ENCODE measurements at places on chromosomes 4 and X.

DNA sequence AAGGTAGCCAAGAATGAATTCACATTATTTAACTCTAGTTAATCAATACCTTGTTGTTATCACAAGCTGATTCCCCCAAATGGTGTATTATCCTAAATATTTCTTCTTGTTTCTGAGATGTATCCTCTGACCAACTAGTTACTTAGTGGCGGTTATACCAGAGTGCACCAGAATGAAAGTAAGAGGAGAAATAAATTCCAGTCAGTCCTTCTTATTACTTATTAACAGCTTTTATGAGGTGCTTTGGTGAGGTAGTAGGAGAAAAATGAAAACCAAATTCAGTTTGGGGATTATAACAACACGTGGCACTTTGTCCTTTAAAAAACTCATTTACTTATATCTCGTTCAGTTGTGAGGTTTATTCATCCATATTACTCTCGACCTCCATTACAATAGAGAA is 101.9 kb downstream of the AMMECR1 start:
- DNase-seq = no peak

DNA sequence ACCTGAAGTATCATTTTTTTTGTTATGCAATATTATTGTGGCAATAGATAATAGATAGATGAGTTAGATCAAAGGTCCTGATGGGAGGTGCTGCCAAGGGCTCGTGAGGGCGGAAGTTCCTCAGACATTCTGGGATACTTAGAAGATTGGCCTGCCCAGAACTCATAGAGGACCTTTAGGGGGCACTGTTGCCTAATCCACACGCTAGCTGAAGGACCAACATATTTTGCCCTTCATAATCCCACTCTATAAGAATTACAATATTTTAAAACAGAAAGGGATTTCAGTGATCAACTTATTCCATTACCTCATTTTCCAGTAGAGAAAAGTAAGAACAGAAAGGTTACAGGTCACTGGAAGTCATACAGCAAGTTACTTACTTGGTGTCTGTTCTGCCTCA is 22.9 kb upstream of the COX7B2 start:
- DNase-seq = no peak

- DNase-seq = no peak
Observed at GRCh38 chr4:41517121-41517520, 20.8 kb upstream of the LIMCH1 start.

DNA sequence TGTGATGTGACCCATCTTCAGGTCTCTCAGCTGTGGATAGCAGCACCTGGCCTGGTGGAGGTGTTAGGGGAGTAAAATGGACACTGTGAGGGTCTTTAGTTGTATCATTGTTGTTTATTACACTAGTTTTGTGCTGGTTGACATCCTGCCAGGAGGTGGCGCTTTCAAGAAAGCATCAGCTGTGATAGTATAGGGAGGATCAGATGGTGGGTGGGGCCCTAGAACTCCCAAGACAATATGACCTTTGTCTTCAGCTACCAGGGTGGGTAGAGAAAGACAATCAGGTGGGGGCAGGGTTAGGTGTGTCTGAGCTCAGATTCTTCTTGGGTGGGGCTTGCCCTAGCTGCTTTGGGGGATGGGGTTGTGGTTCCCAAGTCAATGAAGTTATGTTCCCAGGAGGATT is 162.8 kb downstream of the PPP1R2C start:
- peak; percentile 0 for DNase-seq

DNA sequence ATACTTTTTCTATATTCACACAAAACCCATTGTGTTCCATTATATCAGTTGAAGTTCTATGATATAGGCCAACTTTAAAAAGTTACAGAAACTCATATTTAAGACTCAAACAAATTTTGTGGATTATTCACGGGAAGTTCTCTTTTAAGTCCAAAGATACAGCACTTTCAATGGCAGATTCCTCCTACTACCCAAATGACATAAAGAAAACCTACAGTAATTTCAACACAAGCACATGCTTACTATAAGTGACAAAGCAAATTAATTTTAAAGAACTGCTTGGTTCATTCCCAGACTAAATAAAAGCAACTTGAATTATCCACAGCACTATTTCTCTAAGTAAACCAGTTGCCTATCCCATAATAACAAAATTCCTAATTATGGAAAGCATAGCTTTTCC is 4.1 kb downstream of the PPA2 start:
- no peak for DNase-seq

DNA sequence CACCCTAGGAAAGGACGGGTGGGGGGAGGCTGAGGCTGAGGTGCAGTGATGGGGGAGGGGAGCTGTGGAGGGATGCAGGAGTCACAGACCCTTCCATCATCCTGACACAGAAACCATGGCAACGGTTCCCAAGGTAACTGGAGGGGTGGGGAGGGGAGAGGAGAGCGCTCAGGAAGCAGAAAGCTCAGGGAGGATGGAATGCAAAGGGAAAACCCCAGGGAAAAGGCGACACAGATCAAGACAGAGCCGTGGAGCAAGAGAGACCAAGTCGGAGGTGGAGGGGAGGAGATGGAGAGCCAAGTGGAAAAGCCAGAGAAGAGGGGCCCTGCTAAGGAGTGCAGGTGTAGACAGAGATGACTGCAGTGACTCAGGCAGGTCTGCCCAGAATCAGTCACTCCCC is 14.5 kb downstream of the L1CAM start:
- no peak for DNase-seq

DNA sequence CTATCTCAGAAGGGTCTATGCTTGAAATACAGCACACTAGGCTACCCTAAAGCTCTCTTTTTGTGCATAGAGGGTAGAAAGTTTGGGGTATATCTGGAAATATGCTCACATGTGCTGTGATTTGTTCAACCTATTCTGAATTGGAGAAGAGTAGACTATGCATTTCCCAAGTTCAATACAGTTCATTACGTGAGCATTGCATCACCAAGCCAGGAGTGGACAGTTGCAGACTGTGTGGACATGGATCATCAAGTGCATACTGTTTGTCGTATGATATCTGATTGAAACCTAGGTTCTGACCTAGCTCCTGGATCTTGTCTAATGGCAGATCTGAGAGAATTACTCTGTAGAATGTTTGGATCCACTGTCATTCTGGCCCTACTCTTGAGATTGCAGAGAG is 161.1 kb downstream of the FRAS1 start:
- no peak for DNase-seq

DNA sequence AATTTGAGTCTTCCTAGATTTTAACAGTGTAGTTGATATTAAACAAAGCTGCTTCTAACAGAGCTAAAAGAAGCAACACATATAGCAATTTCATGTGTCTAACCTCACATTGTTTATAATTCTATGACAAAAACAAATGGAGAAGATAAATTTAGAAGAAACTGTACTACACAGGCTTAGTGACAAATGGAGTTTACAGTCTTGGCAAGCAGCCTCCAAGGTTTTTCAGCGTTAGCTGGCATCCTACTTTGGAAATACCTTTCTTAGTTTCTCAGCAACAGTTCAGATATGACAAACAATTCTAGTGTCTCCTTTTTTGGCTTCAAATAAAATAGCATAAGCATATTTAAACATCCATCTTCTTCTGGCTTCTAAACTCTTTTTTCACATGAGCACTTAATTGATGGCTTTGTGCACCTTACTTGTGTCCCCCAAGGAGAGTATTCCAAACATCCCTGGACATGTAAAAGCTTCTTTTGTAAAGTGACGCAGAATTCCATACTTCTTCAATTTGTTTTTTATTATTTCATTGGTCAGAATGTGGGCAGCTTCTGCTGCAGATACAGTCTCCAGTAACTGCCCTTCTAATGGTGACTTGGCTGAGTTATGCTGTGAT is 249.8 kb downstream of the ANTXR2 start:
- DNase-seq = no peak

DNA sequence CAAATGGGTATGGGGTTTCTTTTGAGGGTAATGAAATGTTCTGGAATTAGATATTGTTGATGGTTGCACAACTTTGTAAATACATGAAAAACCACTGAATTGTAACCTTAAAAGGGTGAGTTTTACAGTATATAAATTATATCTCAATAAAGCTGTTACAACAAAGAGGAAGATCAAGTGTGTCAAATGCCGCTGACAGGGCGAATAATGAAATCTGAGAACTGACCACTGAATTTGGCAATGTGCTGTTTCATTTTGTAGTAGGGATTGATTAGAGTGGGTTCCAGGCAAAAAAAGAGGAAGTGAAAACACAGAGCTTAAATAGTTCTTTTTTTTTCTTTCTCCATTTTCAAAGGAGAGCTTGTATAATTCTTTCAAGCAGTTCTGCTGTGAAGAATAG is 161.1 kb upstream of the NAP1L5 start:
- no peak for DNase-seq

GRCh38 chr4:62870451-62870850 is 1538.8 kb downstream of the TECRL start:
- no peak for DNase-seq

DNA sequence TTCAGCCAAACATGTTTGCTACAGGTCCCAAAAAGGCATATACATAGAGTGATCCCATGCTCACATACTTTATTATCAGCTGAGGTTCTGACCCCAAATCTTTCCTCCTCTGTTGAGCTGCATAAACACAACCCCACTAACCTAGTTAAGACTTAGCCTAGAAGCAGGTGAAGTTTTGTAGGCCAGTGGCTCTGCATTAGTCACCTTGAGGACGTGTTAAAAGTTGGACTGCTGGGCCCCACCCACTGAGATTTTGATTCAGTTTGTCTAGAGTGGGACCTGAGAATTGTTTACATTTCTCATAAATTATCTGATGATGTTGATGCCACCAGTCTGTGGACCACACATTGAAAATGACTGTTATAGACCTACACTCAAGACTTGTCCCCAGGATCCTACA is 43.8 kb upstream of the GAB1 start:
- DNase-seq = no peak

- no peak for DNase-seq
Observed at GRCh38 chr4:61532336-61533000, 332.3 kb downstream of the ADGRL3 start.

GRCh38 chrX:69107747-69108401 is 57.4 kb downstream of the PJA1 start:
- no peak for DNase-seq

GRCh38 chr4:55184600-55185523 is 59.5 kb upstream of the KDR start:
- DNase-seq = no peak

All from activated naive CD4-positive, alpha-beta T cell (primary cell).